GM23338 (cell line): ENCODE measurements at places on chromosomes 4 and X. TPM values are rescaled to one million over a fixed set of nuclear protein-coding genes. Genes with fewer than 3 reads are reported as not detected.

The MMGT1 gene
- 6.2 and 6.9 TPM in 2 replicates for polyA plus RNA-seq

DNA sequence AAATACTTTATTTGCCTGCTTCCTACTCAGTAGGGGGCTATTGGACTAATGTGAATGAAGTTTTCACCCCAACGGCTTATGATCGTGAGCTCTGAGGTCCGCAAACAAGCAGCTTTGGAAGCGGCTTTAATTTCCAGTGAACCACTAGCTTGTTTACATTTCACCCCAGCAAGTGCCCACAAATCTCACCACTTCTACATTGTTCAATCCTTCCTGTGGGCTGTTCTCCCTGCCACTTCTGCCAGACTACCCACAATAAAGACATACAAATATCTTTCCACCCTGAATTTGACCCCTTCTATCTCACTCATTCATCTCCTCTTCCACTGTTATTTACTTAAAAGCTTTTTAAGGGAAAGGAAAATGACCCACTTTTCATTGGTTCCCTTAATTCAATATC lies 98.0 kb downstream of the CDS1 start:
- DNase-seq = no peak

GRCh38 chr4:107862658-107863057 lies 37.9 kb downstream of the SGMS2 start:
- DNase-seq = peak; percentile 13

GRCh38 chrX:18701621-18702361 lies 5.7 kb upstream of the PPEF1 start:
- no peak for DNase-seq

The GLRA2 gene
- not detected in 2 replicates for polyA plus RNA-seq

DNA sequence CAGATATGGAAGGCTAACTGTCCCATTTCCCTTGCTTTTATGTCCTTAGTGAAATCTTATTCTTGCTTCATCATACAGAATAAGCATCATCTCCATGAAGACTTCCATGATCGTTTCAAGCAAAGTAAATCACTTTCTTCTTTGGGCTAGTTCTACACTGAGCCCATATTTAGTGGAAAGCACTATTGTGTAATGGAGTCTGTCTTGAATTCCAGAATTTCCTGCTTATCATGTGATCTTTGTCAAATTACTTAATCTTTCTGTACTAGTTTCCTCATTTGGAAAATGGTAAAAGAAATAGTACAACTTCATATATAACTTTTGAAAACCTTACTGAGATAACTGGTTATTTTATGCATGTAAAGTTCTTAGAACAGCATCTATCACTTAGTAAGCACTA lies 7.6 kb downstream of the ANAPC10 start:
- DNase-seq = no peak

- no peak for DNase-seq
Measured at GRCh38 chr4:41712425-41712824, 36.1 kb downstream of the PHOX2B start.

The EDA gene
- 5.0 and 6.6 TPM in 2 replicates for polyA plus RNA-seq

DNA sequence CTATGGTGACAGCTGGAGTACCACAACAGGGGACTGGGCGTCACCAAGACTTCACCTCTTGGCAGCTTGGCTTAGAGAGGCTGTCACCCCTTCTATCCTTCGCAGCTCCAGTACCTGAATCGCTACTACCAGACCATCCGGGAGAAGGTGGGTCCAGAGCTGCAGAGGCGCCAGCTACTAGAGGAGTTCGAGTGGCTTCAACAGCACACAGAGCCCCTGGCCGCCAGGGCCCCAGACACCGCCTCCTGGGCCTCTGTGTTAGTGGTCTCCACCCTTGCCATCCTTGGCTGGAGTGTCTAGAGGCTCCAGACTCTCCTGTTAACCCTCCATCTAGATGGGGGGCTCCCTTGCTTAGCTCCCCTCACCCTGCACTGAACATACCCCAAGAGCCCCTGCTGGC lies 11.6 kb upstream of the SASH3 start:
- DNase-seq = no peak

DNA sequence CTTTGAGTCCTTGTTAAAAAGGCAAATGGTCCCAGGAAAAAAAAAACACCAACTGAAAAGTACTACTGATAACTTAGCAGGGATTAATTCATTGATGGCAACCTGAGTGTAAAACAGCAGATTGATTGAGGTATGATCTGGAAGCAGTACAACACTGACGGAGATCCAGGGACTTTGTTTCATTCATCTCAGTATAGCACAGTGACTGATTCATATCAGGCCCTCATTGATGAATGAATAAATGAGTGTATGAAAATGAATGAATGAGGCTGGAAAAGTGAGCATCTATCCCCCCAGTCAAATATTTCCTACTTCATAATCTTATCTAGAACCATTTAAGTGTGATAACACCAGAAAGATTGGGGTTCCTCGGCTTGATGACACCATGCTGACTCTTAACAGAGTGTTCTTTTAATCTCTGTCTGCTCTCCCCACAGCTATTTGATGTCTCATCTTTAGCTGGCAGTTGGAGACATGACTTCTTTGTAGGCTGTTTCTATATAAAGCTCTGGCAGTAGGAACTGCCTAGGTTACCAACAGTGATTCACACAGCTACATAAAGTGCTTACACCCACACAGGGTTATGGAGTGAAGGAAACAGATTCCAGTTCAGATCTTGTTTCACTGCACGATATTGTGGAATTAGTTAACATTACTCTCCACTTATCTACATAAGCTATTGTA lies 18.6 kb upstream of the RNF128 start:
- DNase-seq = no peak

The HSD17B13 gene
- 0.15 TPM in 1 of 2 replicates, not detected in the other for polyA plus RNA-seq

- DNase-seq = no peak
Measured at GRCh38 chr4:59060895-59061294, 1950.7 kb upstream of the IGFBP7 start.

GRCh38 chrX:40473460-40474204 lies 107.1 kb upstream of the ATP6AP2 start:
- DNase-seq = no peak

The FGF13 gene
- polyA plus RNA-seq = 20.3 and 21.5 TPM in 2 replicates

DNA sequence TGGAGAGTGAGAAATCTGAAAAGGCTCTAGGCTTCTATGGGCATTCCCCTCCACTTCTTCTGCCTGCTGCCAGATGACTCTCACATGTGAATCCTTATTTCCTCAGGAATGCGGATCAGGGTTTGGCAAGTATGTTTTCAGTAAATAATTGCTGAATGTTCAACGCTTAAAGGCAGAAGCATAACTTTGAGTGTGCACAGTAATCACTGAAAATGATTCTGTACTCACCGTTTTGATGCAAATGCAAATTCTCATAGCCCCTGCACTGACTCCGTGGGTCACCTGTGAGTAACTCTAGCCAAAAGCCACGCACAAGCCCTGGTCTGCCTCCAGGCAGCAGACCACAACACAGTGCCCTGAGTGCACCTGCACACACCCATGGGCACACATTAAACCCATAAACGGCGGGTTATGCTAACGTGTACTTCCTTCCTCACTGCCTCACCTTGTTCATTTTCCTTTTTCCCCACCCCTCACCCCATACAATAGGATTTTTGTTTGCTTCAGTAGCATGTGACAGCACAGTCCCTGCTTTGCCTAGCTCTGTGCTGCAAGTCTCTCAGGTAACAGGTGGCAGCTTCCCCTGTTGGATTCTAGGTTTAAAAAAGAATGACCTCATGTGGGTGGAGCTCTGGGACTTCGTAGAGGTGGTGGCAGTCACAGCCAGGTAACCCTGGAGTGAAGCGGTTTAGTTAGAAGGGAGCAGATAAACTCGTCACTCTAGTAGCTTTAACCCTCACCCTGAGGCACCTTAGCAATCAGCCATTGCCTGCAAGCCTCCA lies at the start of gene ARHGEF38:
ARHGEF38 (plus strand) TSS at position 656 of the 782 bp plus-strand sequence. CDS start 146 bp downstream, outside the sequence.
- peak; percentile 59 for DNase-seq

The PARM1 gene
- 4.3 and 4.9 TPM in 2 replicates for polyA plus RNA-seq

DNA sequence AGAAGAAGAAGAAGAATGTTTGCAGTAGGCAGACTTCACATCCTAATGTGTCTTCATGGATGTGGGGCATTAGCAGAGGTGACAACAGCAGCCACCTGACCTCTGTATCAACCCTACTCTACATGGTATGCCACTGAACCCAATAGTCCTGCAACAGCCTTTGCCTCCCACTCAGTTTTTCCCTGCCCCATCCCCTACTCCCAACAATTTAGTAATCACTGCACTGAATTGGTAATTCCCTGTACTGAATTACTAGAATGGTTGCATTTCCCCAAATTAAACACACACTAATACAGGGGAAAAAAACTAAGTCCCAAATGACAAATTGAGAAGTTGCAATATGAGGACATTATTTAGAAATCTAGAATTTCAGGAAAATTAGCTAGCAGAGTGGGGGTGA lies 31.4 kb upstream of the FAM241A start:
- DNase-seq = no peak

The ADH7 gene
- polyA plus RNA-seq = not detected in 2 replicates

DNA sequence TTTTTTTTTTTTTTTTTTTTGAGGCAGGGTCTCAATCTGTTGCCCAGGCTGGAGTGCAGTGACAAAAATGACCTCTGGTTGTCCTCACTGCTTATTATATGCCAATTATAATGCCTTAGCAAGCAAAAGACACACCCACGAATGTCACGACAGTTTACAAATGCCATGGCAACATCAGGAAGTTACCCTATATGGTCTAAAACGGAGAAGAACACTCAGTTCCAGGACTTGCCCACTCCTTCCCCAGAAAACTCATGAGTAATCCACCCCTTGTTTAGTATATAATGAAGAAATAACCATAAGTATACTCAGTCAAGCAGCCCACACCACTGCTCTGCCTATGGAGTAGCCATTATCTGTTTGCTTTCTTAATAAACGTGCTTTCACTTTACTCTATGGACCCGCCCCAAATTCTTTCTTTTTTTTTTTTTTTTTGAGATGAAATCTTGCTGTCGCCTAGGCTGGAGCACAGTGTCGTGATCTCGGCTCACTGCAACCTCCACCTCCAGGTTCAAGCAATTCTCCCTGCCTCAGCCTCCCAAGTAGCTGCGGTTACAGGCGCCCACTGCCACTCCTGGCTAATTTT lies 106.2 kb downstream of the SMIM20 start:
- no peak for DNase-seq

DNA sequence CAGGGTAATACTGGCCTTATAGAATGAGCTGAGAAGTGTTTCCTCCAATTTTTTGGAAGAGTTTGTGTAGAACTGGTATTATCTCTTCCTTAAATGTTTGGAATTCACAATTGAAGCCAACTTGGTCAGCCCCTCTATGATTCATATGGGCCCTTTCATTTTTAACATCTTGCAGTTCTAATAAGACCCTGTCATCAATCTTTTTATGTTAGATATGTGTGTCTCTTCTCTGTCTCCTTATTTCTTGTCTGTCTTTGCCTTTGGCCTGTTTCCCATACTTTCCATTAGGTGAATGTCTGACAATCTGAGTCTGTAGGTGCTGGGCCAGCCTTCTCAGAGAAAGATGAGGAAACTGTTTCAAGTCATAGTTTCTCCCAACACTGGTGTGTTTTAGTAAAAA lies 88.7 kb downstream of the SLC16A2 start:
- no peak for DNase-seq

- DNase-seq = no peak
Measured at GRCh38 chr4:56927196-56927595, 19.5 kb downstream of the REST start.

DNA sequence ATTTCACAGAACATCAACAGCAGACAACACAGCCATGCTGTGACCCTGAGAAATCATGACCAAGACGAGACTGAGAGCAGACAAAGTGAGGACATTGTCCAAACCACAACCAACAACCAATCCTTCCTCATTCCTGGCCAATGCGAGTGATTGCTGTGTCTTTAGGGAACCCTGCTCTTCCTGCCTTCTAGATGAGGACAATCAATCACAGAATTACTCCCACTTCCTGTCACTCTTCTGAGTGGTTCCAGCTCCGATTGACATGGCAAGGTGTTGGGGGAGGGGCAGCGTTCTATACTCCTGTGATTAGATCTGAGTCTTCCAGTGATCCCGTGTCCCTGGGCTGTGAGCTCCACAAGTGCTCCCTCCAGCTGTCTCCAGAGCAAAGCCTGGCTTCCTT lies 227.8 kb downstream of the STIM2 start:
- DNase-seq = no peak

The CLIC2 gene
- polyA plus RNA-seq = 0.61 TPM in 2 replicates

DNA sequence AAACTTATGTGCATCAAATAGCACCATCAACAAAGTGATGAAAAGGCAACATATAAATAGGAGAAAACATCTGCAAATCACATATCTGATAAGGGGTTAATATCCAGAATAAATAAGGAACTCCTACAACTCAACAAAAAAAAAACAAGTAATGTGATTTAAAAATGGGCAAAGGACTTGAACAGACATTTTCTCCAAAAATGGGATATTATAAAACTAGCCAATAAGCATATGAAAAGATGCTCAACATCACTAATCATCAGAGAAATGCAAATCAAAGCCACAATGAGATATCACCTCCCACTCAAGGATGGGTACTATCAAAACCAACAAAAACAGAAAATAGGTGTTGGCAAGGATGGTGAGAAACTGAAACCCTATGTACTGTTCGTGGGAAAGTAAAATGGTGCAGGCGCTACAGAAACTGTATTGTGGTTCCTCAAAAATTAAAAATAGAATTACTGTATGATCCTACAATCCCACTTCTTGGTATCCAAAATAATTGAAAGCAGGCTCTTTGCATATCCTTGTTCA lies 2.4 kb downstream of the DNAJB14 start:
- DNase-seq = no peak

The PRKG2 gene
- polyA plus RNA-seq = 0.92 and 1.9 TPM in 2 replicates

GRCh38 chrX:48636776-48637175 lies 39.5 kb downstream of the WDR13 start:
- no peak for DNase-seq

The EVC2 gene
- polyA plus RNA-seq = 3.4 TPM in 2 replicates
